ENCODE measurements at places on chromosomes 3 and 15.

- no peak for DNase-seq
These were observed 43.6 kb downstream of the RLBP1 start for GRCh38 chr15:89177633-89178306.

- no peak for DNase-seq
These were observed 622.2 kb downstream of the ZPLD1 start for GRCh38 chr3:103057003-103057402.

GRCh38 chr3:149332771-149333170 lies 665 bp downstream of the TM4SF18 start:
- no peak for DNase-seq

DNA sequence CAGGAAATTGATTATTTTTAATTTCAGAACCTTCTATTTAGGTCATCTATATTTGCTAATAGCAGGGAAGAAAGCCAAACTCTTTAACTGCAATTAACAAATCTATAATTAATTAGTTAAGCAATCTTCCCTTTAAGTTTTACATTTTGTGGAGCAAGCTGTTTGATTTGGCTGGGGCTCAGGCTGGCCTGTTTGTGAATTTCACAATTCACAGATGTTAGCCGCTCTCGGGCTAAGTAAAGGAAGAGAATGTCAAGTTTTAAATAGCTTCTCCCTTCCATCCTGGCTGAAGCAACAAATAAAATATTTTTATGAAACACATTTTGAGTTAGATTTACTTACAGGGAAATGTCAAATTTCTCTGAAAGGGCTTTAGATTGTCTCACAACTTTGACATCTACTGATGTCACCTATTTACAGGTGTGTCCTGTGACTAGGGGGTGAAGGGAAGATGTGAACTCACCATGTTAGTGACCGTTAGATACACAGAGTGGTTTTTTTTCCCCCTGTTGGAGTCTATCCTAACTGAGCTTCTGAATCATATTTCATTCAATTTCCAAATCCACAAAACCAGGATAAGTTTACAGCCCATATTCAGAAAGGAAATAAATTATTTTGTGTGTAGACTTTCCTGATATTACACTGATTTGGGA lies 1.3 kb upstream of the TP63 start:
- no peak for DNase-seq

GRCh38 chr15:62875626-62876021 lies 166.9 kb upstream of the TPM1 start:
- no peak for DNase-seq

DNA sequence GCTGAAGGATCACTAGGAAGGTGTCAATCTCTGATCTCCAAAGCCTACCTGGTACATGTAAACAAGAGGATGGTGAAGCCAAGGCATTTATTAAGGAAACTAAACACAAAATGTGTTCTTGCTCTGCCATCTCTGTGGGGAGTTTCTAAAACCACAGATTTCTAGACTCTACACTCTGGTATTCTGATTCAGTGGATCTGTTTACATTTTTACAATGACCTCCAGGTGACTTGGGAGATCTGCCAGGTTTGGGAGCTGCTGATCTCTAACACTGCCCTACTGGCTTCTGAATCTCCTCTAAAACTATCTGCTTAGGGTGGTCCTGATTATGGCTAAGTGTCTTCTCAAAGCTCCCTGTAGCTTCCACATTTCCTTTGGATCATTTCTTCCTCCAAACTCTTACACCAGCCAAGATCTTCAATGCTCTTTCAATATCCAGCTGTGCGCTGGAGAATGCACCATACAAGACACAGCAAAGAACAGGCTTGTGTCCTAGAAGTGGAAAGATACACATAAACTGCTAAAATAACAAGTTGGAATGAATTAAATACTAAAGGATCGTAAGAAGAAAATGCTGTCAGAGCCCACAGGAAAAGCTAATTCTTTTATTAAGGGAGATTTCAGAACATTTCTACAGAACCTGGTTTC lies 72.7 kb downstream of the GREM1 start:
- DNase-seq: no peak

- DNase-seq: no peak
These were observed 42.5 kb upstream of the MME start for GRCh38 chr3:155037508-155038202.

GRCh38 chr3:57787867-57788623 lies 31.9 kb downstream of the SLMAP start:
- DNase-seq: no peak

- no peak for DNase-seq
These were observed 377.3 kb upstream of the SEMA6D start for GRCh38 chr15:47339800-47340570.

DNA sequence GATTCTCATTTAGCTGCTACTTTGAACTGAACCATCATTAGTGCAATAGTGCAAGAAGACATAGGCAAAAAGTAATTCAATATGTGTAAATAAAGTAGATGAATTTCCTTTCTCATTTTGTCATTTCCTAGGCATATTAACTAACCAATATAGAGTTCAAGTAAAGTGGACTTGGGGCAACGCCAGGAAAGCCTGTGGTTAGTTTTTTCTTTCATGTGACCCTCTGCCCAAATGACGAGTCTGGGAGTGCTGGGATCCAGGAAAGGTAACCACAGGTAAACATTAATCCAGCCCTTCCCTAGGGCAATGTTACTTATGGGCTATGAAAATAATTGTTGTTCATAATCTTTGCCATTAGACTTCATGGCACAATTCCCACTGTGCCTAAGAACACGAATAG lies 181.0 kb downstream of the VPS13C start:
- DNase-seq: no peak
